ENCODE measurements at places on chromosomes 4 and X.

- no peak for DNase-seq
Measured at GRCh38 chr4:6019316-6020263, 1.4 kb upstream of the C4orf50 start.

GRCh38 chr4:1154126-1154522 is 18.3 kb downstream of the SPON2 start:
- DNase-seq, result no peak

GRCh38 chr4:81290813-81291212 is 75.8 kb upstream of the PRKG2 start:
- no peak for DNase-seq

GRCh38 chr4:121721700-121722099 is 24.9 kb upstream of the ANXA5 start:
- no peak for DNase-seq

DNA sequence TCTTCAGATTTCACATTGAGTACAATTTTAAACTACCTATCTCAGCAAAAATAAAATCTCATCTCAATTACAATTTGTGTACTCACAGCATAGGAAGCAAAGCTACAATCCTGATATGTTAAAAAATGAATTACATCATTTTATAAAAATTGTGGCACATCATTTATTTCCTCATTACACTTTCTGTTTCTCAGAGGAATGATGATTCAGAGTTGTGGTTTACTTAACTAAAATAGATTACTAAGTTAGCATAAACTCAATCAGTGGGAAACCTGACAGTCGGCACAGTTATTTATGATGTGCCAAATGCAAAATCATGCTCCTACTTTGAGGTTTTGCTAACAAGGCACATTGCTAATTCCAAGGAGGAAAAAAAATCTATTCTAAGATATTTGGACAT is 325.0 kb downstream of the FBXO8 start:
- no peak for DNase-seq

DNA sequence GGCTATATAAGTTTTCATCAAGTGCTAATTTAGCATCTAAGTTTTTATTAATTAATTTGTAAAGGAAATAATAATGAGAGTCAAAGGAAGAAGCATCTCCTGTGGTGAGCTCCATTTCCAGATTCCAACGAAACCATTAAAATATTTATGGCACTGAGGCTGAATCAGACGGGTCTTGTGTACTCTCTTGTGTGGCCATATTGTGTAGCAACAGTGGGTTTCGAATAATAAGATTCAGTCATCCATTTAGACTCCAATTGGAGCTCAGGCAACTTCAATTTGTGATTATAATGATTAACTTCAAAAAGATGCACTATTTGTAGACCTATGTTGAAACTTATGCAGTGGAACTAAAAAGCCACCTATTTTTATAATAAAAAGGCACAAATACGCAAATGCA is 82.4 kb downstream of the SNCA start:
- DNase-seq, result no peak

DNA sequence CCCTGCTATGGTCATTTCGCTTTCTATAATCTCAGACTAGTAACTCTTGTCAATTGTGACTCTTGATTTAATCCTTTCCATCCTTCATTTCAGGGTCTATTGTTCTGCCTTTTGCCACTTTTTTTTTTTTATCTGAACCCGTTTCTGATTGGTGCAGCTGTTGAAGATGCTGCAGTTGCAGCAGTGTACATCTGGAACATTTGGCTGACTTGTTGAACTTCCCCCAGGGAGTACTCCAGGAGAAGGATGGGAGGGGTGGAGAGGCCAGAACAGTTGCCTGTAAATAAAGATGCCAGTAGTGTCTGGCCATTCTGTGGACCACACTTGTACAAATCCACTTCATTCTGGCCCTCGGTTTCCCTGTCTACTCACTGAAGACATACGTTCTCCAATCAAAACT is 1.0 kb upstream of the EDA start:
- DNase-seq, result no peak

DNA sequence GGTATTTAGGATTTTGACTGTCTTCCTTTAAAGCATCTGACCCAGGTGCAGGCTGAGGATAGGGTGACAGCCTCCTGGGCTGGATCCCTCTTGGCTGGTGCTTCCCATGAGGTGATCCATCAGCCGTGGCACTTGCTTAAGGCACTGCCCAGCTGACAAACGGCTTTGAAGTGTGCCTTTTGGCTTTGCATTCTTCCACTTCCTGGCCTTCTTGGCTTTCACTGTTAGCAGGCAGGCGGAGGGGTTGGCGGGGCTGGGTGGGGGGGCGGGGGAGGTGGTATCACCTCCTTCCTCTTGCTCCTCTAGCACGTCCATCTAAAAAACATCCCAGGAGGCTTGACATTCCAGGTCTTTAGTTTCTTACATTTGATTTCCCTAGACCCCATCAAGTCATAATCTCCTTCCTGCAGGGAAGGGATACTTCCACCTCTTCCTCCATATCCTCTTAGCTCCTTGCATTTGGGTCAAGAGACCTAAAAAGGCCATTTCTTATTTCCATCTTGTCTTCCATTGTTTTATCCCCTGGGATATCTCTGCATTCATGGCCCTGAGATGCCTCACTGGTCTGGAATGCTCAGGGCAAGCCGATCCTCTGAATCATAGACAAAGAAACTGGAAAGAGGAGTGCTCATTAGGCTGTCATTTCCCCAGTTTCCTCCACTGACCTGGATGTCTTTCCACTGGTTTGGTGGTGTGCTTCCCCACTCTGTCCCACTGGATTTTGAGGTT is 11.3 kb upstream of the APLN start:
- DNase-seq, result no peak

DNA sequence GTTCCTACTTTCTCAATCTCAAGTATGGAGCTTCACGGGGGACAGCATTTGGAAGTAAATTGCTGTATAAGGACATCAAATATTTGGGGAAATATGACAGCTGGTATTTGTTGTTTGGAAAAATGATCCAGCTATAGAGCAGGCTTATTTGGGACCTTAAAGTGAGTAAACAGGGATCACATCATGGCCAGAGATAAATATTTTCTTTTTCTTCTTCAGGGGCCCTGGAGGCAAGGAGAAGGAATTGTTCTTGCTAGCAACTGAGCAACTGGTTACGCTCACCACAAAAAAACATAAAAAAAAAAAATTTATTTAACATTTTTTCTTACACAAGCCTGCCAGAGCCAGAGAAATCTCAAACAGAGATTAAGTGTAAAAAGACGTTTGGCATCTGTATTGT is 277.2 kb upstream of the UGT8 start:
- no peak for DNase-seq

DNA sequence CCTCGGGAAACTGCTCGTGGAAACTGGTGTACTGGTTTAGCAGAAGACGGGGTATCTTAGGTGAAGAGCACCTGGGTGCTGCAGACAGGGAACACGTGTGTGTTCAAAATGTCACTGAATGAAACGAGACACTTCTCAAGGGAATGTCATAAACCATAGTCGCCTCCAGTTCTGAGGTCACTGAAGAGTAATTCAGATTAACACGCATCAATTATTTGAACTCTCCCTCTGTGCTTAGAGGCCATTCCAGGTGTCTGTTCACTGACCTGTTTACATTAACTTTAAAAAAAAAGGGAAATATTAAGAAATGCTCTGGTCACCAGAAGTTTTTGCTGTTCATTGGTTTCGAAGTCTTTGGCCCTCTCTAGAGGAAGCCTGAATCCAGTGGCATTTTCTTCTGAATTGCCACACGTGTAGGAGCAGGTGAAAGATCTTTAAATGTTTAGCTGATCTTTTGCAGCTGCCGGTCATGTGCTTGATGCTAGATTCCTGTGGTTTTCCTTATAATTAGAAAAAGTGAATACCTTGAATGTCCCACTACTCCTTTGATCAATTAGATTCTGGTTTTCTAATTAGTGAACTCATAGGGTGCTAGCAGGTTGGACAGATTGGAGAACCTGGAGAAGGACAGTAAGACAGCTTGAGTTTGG is 330.5 kb downstream of the ARHGAP10 start:
- DNase-seq, result no peak

DNA sequence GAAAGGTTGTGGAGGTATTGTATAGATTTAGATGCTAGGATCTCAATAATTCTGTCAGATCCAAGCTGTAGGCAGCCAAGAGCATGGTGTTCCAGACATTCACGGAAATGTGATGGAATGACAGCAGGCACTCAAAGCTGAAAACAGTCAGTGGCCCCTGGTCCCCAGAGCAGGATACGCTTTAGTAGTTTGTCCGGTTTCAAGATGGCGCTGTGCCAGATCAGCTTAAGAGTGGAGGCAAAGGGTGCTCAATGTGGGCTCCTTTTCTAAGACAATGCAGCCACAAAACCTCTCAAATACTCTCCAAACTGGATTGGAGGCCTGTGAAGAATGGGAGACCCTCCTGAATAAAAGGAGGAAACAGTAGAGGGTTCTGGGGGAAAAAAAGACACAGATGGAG is 291.2 kb upstream of the HS3ST1 start:
- DNase-seq, result no peak

DNA sequence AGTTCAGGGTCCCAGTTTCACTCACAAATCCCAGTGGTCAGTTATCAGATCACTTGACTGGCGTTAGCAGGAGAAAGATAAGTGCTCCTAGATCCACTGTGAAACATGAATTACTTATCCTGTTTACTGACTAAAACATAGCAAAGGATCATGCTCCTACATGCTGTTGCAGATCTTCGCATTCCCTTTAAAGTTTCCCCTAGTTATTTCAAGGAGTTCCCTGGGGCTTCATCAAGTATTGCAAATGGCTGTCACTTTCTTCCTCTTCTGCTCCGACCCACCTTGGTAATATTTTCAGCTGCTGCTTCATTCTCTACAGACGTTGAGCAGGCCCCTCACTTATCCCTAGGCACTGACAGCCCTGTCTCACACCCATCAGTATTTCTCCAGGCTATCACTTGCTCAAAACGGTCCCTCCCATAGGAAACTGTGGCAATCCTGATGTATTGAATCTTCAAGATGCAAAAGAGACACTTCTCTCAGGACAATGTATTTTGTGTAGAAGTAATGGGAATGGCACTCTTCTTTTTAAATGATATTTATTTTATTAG is 466.0 kb downstream of the INPP4B start:
- no peak for DNase-seq

Data from stimulated activated CD8-positive, alpha-beta memory T cell treated with anti-CD3 and anti-CD28 coated beads, Interleukin-15, amount 100 ng/mL, for 24 hours (primary cell).